Urinary bladder (tissue), 4 donors: ENCODE measurements at places on chromosomes 1 and 21.

DNA sequence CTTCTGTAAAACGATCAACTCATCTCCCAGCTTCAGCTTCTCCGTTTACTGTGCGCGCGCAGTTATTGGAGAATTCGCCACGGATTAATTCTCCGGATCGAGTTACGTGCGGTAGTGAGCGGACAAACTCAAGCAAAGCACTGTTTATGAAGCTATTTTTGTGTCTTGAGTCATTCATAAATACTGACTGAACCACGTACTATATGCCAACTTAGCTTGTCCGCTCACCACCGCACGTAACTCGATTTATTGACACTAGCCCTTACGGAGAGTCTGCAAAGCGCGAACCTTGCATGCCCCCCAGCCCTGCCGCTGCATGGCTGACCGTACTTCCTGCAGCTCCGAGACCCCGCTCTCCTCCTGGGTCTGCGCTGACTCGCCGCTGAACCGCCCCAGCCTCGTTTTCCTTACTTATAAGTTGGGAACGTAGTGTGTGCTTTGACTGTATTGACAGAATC lies 773 bp downstream of the CHD1L start:
- DNase-seq: no peak

DNA sequence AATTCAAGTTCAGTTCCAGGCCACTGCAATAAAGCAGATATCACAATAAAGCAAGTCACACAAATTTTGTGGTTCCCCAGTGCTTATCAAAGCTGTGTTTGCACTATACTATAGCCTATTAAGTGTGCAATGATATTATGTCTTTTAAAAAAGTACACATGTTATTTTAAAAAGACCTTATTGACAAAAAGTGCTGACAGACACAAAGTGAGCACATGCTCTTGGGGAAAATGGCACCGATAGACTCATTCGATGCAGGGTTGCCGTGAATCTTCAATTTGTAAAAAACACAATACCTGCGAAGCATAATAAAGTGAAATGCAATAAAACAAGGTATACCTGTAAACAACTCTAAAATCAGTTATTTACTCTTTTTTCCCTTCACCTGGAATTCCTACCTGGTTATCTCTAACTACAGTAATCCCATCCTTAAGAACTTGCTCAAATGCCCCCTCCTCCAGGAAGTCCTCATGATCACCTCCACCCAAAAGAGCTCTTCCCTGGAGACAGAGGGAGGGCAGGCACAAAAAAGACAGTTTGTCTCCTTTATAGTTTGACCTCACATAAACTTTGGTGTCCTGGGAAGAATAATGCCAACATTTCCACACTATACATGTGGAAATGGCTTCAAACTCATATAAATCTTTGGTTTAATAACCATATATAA lies 9.7 kb upstream of the C1orf198 start:
- DNase-seq: no peak

DNA sequence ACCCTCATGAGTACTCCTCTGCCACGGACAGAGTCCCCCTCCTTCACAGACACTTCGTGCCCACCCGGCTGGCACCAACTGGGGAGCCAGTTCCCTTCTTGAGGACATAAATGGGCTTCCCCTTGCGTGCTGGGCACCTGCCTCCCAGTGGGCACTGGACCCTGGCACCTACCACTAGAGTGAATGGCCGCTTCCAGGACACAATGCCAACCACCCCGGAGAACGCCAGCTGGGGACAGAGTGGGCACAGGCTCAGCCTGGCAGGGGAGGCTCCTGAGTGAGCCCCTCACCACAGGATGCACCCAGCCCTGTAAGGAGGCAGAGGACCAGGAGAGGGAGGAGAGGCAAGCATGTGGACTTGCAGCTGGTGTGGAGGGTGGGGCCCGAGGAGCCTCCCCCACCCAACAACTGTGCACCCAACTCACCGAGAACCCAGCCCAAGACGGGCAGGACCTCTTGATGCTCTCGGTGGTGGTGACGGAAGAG lies 1.0 kb downstream of the ENTREP3 start:
- no peak for DNase-seq

DNA sequence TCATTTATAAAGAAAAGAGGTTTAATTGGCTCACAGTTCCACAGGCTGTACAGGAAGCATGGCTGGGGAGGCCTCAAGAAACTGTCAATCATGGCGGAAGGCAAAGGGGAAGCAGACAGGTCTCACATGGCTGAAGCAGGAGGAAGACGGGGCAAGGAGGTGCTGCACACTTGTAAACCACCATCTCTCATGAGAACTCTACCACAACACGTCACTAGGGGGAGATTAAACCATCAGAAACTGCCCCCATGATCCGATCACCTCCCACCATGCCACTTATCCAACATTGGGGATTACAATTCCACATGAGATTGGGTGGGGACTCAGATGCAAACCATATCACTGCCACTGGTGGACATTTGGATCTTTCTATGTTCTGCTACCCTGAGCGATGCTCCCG lies 351.4 kb downstream of the NPHP4 start:
- no peak for DNase-seq

GRCh38 chr1:178220094-178220493 lies 126.2 kb downstream of the RASAL2 start:
- no peak for DNase-seq

DNA sequence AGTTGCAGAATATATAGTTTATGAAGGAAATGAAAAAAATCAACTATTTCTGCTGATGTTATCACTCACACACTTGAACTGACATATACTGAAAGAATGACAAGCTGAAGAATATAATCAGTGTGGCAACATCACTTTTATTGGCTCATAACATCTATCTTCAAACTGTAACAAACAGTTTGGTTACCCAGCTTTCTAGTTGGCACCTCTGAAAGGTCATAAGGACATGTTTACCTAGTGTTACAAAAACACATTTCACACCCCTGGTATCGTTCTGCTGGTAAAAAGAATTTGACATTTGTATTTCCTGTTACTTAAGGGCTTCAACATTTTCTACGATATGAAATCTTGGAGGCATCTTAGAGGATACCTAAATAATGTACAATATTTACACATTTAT lies 1267.0 kb upstream of the NCAM2 start:
- no peak for DNase-seq

GRCh38 chr1:84769636-84770035 lies 79.4 kb upstream of the SSX2IP start:
- DNase-seq: no peak

DNA sequence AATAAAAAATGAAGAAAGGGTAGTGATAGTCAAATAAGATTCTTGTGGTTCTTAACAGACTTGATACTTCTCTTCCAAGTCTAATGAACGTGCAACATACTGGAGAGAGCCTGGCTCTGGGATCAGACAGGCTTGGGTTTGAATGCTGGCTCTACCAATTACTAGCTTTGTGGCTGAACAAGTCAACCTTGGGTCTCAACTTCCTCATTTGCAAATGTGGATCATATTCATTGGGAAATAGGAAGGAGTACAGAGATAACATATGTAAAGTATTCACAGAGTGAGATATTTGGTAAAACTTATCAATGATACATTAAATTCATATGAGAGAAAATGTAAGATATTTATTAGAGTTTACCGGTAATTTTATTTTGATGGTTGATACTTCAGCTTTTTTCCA lies 2.0 kb downstream of the EDEM3 start:
- no peak for DNase-seq

DNA sequence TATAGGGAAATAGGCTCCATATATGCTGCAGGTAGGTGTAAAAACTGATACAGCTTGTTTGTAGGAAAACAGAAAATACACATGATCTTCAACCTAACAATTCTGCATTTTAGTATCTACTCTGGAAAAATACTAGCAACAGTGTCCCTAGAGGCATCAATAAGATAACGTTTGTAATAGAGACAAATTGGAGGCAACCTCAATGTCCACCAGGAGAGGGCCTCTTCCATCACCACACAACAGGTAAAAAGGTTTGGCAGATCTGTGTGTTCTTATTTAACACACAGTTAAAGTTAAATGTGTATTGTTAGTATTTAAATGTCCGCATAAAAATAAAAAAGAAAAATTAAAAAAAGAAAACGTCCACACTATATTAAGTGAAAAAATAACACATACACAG lies 5.4 kb downstream of the EIF2D start:
- no peak for DNase-seq

- DNase-seq: no peak
Observed at GRCh38 chr1:70720109-70720508, 309.0 kb downstream of the CTH start.

DNA sequence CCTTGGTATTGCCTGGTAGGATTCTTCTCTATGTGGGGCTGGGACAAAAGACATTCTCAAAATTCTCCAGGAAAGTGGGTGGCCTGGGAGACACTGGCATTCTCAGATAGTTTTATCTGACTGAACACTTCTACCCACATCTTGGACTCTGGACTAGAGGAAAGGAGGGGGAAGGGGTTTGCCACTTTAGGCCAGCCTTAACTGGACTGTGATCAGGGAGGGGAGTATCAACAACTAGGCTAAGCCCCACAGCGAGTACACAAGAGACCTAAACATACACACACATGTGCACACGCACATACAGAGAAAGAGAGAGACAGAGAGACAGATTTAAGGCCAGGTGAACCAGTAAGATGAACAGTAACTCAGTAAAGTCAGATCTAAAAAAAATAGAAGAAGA lies 1.2 kb upstream of the SEMA6C start:
- DNase-seq: no peak

GRCh38 chr1:225896937-225897549 lies 8.1 kb upstream of the LEFTY1 start:
- no peak for DNase-seq

- no peak for DNase-seq
Observed at GRCh38 chr1:17052641-17053040, 1.2 kb downstream of the SDHB start.

GRCh38 chr1:172109359-172109758 lies 268.1 kb downstream of the DNM3 start:
- no peak for DNase-seq

DNA sequence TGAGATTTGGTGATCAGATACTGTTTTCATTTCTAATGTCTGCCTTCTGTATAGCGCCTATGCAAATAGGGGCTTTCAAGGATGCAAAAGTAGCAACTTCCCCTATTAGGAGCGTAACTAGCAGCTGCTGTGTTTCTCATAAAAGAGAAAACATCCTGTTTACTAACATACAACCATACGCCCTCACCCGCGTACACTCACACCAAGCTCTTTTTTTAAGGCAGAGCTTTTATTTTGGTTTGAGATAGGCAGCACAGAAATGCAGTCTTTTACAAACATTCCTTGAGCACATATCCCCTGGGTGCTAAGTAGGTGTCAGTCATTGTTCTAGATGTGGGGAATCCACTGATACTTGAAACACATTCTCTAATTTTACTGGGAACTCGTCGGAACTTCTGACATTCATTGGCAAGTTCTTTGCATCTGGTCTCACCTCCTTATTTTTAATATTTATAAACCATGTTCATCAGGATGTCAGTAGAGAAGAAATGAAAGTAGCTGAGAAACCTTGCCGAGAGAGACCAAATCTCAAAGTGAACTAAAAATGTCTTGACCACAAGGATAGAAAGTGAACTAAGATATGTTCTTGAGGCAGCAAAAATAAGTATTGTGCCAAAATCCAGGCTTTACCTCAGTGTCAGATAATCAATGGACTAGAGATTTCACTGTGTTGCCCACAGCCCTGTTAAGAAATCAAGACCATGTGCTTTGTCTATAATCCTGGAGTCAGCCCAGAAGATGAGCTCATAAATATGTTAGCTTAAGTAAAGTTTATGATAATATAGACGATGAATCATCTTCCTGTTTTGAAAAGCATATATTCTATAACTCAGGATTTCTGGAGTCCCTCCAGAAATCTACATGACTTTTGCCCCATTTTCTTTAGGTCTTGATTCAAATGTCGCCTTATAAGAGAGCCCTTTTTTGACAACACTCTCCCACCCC lies 350.9 kb downstream of the ST6GALNAC3 start:
- peak; percentile 26 for DNase-seq

DNA sequence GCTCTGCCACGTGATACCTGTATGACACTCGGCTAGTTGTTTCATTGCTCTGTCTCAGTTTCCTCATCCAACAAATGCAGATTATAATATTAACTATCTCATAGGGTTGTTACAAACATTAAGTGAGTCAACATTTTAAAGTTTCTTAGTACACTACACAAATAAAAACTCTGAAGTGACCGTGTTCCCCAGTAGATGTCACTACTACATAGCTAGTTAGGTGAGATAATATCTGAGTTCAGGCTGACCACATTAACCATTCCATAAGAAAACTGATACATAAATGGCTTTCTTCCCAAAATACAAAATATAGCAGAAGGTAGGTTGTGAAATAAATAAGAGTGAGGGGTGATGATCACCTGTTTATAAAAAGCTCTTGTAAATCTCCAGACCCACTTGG lies 214.1 kb downstream of the NUF2 start:
- no peak for DNase-seq

- DNase-seq: no peak
Observed at GRCh38 chr1:168408884-168409283, 128.2 kb downstream of the TBX19 start.

DNA sequence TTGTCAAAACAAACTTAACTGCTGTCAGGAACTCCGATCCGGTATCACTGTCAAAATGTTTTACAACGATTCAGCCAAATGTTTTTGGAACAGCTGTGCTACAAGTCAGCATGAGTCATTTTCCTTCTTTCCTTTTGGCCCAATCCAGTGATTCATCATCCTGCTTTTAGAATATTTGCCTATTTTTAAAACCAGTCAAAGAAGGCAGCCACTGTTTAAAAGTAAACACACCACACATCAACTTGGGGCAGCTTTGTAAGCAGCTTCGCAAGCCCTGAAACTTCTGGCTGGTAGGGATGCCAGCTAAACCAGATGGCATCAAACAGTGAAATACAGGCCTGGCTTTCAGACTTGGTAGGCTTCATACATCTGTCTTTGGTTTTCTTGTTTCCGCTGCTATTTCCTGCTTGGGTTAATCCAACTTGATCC lies 14.9 kb downstream of the MAP3K7CL start:
- DNase-seq: no peak

- DNase-seq: no peak
Observed at GRCh38 chr1:77065693-77066342, 153.4 kb downstream of the PIGK start.

GRCh38 chr1:100076744-100077143 lies 56.0 kb downstream of the SASS6 start:
- DNase-seq: no peak

DNA sequence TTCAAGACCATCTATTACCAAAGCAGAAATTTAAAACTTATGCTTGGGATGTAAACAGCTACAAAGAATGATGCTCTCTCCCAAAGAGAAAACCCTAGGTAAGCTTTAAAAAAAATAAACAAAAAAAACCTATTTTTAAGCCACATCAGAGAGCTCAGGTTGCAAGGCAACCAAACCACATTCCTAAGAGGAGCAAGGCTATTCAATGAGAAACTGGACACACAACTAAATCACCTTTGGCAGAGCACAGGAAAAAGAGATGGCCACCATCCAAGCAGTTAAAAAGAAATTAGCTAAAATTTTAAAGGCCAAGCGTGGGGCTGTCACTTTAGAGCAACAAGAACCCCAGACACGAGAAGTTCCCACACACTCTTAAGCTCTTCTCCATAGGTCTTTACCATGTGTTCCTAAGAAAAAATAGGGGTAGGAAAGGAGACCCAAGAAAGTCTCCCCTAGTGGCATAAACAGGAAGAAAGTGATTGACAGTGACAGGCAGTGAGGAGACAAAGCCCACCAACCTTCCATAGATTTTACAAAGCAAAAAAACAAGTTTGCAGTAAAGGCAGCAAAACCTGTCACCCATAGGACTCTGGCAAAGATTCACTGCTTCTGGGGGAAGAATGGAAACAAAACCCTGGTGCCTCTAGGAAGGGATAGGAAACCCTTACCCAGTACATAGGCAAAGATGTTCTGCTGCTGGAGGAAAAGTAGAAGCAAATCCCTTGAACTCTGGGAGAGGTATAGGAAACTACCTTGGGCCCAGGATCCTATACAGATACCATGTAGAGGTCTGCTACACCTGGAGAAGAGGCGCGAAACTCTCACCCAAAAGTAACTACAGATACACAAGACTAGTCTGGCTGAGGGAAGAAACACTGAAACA lies 68.5 kb downstream of the FOXJ3 start:
- no peak for DNase-seq
